ENCODE measurements at places on chromosomes 6 and 20.
A peak's percentile ranks its signal among the peaks of the same experiment; 100 is the strongest.

DNA sequence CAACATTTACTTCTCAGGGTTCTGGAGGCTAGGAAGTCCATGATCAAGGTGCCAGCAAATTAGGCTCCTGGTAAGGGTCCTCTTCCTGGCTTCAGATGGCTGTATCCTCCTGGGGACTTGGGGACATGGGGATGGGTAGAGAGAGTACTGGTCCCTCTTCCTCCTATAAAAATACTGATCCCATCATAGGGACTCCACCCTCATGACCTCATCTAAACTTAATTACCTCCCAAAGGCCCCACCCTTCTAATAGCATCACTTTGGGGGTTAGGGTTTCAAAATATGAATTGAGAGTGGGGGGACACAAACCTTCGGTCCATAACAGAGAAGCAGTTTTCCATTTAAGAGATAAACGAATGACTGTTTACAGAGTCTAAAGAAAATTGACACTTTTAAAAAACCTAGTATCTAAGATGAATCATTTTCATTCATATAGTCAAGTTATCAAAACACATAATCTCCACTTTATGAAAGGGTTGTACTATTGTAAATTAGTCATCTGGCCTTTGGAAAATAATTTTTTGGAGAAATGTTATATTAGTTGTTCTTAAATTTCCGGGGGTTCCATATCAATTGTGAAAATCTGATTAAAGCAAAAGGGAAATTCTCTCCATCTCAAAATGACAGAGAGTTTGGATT is 33.5 kb downstream of the ELOVL5 start:
- no peak for DNase-seq

GRCh38 chr6:131755597-131755996 is 44.8 kb upstream of the CTAGE9 start:
- DNase-seq: peak; percentile 7

GRCh38 chr6:951399-952181 is 258.7 kb upstream of the EXOC2 start:
- DNase-seq: no peak

DNA sequence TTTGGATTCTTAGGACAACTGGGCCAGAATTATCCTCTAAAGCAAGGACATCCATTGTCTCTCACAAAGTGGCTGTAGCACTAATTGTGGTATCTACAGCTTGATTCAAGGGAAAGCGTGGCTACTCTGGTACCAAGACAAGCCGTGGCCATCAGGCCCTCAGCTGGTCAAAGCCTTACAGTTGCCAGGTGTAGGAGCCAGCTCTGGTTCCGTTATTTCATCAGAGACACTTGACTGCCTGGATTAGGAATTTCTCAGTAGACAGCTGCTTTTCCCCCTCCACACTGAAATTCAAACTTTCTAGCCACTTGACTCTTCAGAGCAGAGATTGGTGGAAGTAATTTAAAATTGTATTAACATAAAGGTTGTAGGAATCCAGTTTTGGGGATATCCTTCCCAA is 104.2 kb downstream of the ANKS1A start:
- DNase-seq: no peak

- peak; percentile 39 for DNase-seq
Observed at GRCh38 chr6:122798099-122798641, 9.1 kb downstream of the SMPDL3A start.

- DNase-seq: no peak
Observed at GRCh38 chr6:31131595-31131994, 7.3 kb downstream of the PSORS1C2 start.

- DNase-seq: no peak
Observed at GRCh38 chr6:15768999-15769398, 106.2 kb upstream of the DTNBP1 start.

DNA sequence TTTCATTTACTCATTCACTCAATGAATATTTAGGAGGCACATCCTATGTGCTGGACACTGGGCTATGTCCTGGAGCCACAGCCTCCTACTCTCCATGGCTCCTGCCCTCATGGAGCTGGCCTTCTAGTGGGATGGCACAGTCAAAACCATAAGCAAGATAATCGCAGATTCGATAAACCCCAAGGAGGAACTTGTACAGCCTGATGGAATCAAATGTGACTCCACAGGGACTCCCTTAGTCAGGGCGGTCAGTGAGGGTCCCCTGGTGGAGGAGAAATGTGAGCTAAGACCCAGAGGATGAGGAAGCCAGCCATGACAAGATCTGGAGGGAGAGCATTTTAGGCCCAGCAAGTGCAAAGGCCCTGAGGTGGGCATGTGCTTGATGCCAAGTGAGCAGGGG is 211.9 kb downstream of the PREX1 start:
- DNase-seq: no peak

GRCh38 chr6:111030008-111031007 is 48.5 kb downstream of the RPF2 start:
- no peak for DNase-seq

DNA sequence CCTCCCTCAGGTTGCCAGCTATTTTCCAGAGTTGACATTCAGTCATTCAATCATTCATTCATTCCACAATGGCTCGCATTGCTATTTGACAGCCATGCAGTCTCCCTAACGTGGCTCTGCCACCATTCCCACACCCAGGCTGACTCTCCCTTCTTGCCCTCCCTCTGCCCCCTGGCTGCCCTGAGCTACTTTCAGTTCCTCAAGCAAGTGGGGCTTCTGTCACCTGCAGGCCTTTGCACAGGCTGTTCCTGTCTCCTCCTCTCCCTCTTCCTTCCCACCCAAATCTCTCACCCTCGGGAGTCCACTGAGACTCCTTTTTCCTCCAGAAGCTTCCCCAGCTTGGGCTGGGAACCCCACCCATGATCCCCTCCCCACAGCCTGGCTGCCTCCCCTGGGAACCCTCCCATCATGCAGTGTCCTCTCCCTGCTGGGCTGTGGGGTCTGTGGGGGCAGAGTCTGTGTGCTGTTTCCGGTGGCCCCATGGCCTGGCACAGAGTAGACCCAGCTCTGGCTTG is 2.6 kb downstream of the PACSIN1 start:
- no peak for DNase-seq

DNA sequence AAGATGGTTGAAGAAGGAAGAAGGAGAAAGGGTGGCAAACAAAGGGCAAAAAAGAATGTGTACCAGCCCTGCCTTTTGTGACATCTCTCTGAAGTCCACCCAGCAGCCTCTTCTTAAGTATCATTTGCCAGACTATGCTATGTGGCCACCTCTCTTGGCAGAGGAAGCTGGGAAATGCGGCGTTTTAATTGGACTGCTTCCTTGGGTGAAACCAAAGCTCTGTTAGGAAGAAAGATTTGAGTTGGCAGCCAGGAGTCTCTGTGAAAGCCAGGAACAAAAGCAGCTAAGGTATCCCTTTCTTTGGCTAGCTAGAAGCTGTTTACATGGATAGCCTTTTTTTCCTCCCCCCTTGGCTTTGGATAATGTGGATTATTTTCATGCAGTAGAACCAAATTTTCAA is 67.5 kb upstream of the GTSF1L start:
- no peak for DNase-seq

- no peak for DNase-seq
Observed at GRCh38 chr6:45116714-45117410, 211.3 kb upstream of the RUNX2 start.

GRCh38 chr20:48673507-48673906 is 154.3 kb downstream of the PREX1 start:
- DNase-seq: no peak

- no peak for DNase-seq
Observed at GRCh38 chr6:15368873-15369272, 123.0 kb downstream of the JARID2 start.

- peak; percentile 40 for DNase-seq
Observed at GRCh38 chr6:168035661-168036545, 38.4 kb downstream of the KIF25 start.

DNA sequence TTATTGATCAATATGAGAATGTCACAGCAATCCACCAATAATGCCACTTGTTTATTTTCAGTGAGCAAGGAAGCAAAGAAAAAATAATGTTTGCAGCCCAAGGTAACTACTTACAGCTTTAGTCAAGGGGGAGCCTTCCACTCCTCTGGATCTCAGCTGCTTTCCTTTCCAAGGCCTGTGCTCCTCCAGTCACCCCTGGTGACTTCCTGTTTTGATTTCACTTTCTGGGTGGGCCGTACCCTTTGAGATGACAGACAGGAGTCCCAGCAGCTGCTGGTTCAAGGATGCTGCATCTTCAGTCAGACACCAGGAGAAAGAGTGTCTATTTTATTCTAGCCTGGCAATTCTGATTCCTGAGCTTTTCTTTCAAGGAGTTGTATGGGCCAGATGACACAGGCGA is 5.6 kb upstream of the VNN2 start:
- DNase-seq: no peak

DNA sequence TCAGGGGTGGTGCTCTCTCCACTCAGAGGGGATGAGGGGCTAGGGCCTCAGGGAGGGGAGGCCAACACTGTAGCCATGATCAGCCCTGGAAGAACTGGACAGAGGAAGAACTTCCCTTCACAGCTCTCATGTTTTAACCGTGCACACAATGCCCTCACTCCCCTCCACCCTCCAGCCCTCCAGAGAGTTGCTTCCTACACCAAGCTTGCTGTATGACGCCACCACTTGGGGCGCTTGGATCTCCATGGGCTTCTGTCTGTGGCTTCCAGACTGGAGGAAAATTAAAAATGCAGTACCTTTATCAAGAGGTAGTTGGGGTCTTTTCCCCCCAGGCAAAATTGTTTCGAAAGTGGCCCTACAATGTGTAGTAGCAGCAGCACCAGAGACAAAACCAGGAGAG is 48.4 kb downstream of the ARHGAP40 start:
- no peak for DNase-seq

DNA sequence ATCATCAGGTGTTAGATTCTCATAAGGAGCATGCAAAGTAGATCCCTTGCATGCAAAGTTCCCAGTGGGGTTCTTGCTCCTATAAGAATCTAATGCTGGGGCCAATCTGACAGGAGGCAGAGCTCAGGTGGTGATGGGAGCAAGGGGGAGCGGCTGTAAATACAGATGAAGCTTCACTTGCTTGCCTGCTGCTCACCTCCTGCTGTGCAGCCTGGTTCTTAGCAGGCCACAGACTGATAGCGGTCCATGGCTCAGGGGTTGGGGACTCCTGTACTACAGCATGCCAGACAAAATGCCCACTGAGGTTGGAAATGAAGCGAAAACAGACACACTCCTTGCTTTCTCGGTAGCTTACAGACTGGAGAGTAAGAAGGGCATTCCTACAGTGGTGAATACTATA is 386.8 kb downstream of the PLCB1 start:
- DNase-seq: no peak

- DNase-seq: no peak
Observed at GRCh38 chr6:31900917-31901414, 920 bp downstream of the ZBTB12 start.

- DNase-seq: no peak
Observed at GRCh38 chr20:18541741-18542140, 25.5 kb upstream of the SMIM26 start.

- no peak for DNase-seq
Observed at GRCh38 chr6:117837261-117837660, 69.8 kb upstream of the SLC35F1 start.

- no peak for DNase-seq
Observed at GRCh38 chr20:44502968-44503367, 18.9 kb downstream of the SERINC3 start.

GRCh38 chr20:19588732-19589131 is 169.3 kb upstream of the RIN2 start:
- no peak for DNase-seq

- no peak for DNase-seq
Observed at GRCh38 chr6:7035837-7036249, 71.9 kb upstream of the RREB1 start.

DNA sequence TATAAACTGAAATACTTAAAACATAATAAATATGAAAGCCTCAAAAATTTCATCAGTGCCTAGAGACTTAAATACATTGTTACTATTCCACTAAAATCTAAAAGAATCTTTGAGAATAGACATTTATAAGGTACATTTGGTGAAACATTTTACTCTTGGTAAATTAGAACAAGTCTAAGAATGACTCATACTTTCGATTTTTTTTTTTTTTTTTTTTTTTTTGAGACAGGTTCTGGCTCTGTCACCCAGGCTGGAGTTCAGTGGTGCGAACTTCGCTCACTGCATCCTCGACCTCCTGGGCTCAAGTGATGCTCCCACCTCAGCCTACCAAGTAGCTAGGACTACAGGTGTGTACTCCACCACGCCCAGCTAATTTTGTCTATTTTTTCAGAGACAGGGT is 6.4 kb downstream of the FUCA2 start:
- DNase-seq: no peak

DNA sequence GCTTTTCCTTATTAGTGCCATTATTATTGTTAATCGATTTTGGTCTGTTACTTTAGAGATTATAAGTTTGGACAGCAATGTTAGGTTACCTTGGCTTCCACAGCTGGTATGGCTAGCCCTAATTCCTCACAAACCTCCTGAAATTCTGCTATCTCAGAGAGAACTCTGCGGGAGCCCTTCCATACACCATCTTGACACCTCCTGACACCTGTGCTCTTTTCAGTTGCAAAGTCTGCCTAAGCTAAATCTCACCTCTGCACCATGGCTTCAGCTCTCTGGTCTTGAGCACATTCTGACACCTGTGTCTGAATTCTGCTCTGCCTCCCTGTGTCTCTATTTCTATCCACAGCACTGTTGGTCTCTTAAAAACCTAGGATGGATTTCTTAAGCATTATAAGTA is 106.5 kb downstream of the DCDC2 start:
- no peak for DNase-seq

DNA sequence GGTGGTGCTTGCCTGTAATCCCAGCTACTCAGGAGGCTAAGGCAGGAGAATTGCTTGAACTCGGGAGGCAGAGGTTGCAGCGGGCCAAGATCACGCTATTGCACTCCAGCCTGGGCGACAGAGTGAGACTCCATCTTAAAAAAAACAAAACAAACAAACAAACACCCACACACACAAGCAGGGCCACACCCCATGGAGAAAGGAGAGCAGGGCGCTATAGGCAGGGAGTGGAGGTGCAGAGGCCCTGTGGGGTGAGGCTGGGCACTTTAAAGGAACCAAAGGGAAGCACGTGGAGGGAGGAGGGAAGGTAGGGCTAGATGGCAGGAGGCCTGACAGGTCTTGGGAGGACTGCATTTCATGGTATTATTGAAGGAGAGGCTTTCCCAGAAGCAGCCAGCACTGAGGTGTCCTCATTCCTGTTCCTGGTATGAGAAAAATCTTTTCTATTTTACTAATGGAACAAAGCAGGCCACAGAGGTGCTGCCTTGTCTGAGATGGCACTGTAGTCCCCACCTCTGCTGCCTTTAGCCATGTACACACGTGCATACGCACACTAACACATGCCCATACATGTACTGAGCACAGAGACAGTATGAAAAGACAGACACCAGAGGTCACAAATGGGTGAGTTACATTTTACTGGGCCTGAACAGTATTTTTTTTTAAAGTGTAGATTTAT is 44.0 kb downstream of the BCAS4 start:
- no peak for DNase-seq

DNA sequence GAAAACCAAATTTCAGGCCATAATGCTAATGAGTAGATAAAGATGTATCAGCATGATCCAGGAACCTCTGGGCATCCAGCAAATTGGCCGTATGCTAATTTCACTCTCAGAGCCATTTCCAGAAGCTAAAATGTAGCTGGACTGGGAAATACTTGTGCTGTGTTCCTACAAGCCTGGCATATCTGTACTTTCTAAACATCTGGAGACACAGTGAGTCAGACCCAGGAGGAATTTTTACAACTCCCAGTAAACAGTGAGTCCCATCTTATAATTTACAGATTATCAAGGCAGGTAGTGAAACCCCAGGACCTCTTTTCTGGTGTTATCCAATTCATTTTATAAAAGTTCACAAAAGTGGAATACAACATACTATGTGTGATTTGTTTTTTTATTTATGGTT is 683.0 kb upstream of the ADGRB3 start:
- no peak for DNase-seq

GRCh38 chr6:111515259-111515658 is 32.2 kb upstream of the REV3L start:
- DNase-seq: no peak
